ENCODE measurements at places on chromosomes 6 and 20.

DNA sequence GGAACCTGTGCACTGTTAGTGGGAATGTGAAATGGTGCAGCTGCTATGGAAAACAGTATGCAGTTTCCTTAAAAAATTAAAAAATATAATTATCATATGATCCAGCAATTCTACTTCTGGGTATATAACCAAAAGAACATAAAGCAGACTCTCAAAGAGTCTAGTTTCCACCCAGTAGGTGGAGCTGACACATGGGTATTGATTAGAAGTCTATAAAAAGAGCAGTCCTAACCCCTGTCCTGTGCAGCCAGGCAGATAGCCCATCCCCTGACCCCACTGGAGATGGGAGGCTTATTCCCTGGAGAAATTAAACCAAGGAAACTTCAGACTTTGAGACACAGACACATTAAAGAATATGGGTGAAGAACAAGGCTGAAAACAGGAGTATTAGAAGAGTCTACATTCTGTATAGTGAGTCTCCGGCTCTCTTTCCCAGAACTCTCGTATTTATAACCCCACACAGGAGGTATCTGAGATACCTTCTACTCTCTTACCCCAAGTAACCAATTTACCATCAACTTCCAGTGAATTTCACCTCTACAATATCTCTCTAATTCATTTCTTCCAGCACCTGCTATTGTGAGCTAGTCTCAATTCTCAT lies 92.3 kb downstream of the SEL1L2 start:
- DNase-seq = no peak

DNA sequence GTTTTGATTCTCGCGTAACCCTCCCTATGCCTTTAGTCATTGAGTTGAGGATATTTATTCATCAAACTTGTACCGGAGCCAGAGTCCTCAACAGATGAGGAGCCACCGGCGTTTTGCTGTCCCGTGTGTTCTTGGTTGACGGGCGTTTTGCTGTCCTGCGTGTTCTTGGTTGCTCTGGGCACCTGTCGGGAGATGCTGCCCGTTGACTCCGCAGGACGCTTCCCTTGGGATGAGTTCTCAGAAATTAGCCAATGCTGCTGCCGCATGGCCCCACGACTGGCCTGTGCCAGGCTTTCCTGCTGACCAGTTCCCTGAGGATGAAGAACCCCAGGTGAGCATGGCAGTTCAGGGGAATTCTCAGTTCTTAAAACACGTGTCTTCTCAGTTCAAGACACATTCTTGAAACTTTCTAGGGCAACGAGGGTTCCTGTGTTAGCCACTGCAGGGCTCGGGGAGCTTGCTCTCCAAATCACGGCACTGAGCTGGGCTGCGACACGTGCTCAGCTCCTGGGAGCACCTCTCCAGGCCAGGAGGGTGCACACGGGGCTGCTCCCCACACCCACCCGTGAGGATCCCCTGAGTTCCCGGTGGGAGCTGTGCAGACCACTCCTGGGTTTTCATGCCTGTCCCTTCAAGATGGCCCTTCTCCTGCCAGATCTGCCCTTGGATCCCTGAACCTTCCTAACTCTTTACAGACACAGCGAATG lies 265.6 kb downstream of the SMOC2 start:
- DNase-seq = no peak

DNA sequence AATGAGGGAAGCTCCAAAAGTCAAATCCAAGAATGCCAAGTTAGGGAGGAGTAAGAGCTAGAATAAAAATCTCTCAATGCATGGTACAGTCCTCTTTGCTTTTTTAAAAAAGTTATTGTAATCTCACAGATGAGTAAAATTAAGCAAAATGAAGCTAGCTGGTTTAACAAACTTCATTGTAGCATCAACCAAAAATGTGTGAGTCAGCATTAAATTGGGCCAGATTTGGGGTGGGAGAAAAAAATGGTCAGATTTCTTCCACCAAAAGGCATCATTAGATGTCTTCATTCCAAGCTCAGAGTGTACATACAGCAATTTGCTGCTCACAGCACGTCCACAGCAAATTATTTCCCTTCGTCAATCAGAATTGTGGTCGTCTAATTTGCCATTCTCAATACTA lies 441.5 kb upstream of the FLRT3 start:
- DNase-seq = no peak

DNA sequence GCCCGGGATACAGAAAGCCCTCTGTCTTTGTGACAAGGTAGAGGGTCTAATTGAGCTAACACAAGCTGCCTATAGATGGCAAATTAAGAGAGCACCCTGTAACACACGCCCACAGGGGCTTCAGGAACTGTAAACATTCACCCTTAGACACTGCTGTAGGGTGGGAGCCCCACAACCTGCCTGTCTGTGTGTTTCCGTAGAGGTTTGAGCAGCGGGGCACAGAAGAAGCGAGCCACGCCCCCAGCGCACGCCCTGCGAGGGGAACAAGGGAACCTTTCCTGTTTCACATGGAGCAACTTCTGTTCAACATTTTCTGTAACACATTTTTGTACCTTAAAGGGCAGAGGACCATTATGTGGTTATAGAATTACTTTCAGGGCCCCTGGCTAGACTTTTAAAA lies 231.7 kb upstream of the EXOC2 start:
- DNase-seq = no peak
